ENCODE measurements at places on chromosomes 12 and 14.

DNA sequence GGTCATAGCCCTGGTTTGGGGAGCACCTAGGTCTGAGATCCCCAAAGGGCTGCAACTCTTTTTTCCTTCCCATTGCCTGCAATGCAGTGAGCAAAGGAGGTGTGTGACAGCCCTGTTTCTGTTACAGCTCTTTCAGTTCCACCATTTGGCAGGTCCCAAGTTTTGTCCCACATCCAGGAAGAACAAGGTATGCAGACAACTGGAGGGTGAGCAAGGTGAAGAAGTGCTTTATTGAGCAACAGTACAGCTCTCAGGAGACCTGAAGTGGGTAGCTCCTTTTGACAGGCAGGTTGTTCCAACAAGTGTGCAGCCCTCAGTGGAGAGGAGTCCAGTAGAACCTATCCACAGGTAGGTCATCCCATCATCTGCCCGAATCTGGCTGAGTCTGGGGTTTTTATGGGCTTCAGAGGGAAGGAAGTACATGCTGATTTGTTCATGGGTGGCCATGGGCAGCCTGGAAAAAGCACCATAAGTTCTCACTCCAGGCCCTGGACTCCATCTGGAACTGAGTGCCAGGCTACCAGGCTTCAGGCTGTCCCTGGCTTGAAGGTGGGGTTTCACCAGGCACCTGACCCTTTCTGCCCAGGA, 62.8 kb upstream of the NAV3 start:
- no peaks in the 10 kb centered on the region for H3K27me3 ChIP-seq
- no peaks in the 10 kb centered on the region for H3K36me3 ChIP-seq
- H3K4me3 ChIP-seq = no peak overlapping the region
- no peak overlapping the region for H3K27ac ChIP-seq
- no peak for DNase-seq

DNA sequence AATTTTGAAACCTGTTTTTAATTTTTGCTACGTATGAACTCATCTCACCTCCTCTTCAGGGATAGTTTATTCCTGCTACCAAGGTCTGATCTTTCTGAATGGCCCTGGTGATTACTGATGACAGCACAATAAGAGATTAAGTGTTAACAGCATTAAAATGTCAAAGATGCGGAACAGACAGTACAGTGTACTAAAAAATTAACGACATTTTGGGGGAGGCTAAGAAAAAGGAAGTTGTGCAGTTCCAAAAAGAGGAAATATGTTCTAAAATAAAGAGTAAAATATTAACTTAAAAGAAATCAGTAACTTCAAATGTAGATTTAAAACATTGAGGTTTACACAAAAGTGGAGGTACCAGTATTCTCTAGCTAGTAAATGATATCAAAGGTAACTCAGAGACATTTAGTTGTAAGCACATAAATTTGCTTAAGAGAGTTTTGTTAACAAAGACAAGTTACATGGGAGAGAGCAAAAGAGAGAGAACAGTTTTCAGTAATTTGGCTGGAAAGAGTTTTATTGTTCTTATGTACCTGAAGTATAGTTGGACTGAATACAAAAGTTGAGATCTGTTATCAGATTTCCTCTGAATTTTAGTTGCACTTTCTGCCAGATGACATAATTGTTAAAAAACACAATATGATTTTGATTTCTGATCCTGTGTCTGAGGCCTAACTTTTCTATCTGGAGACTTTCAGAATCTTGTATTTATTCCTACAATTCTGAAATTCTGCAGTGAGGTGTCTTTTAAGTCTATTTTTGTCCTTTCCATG, 4.2 kb upstream of the CLECL1 start:
- peaks cover 7% of the 10 kb centered on the region for H3K27me3 ChIP-seq
- H3K27ac ChIP-seq = no peak overlapping the region
- DNase-seq = no peak
- H3K4me3 ChIP-seq = no peak overlapping the region

DNA sequence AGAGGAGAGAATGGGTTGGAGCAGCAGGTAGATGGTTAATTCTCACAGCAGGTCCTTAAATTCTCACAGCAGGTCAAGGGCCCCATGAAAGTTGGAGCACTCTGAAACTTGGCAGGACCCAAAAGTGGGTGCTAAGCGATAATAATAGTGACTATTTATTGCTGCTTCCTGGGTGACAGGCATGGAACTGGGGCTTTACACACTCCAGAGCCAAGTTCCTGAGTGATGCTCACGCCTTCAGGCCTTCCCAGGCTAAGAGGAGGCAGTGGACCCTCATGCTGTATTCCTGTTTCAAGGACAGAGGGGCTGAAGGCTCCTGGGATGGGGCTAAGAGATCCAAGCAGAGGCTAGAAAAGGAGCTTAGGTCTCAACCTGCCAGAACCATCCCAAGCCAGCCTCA, 180.9 kb upstream of the VASH1 start:
- no peak for DNase-seq
- no peaks in the 10 kb centered on the region for H3K36me3 ChIP-seq
- no peak overlapping the region for H3K4me3 ChIP-seq
- no peak overlapping the region for H3K27ac ChIP-seq
- no peaks in the 10 kb centered on the region for H3K4me1 ChIP-seq

- H3K27me3 ChIP-seq = no peaks in the 10 kb centered on the region
- no peaks in the 10 kb centered on the region for H3K36me3 ChIP-seq
- no peak overlapping the region for H3K4me3 ChIP-seq
- no peak for DNase-seq
- H3K4me1 ChIP-seq = no peaks in the 10 kb centered on the region
- no peak overlapping the region for H3K27ac ChIP-seq
These were observed 28.5 kb downstream of the CCDC60 start for GRCh38 chr12:119363037-119363436.

DNA sequence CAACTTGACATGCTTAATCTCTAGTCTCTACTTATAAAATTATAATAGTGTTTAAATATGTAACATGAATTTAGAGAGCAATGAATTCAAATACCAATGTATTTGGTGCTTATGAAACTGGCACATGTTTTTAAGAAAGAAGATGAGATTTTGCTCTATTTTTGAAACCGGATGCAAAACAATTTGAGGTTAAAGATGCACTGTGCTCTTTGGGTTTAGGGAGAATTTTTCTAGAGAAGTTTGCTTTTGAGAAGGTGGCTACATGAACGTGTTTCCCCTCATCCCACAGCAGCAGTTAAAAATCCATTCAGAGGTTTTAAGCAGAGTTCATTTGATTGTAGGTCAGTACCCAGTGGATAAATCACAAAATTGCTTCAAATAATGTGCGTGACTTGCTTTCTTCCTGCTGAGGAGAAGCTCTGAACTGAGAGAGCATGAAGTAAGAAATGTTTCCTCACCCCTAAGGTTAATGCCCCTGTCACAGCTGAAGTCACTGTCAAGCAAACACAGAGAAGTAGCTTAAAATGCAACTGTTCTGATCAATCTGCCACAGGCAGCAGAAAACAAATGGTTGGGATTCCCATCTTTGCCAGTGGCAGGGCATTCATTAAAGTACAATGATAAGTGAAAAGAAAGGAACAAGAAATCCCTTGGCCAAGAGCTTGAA, 241.9 kb upstream of the SYT1 start:
- H3K36me3 ChIP-seq = no peaks in the 10 kb centered on the region
- H3K4me1 ChIP-seq = no peaks in the 10 kb centered on the region
- DNase-seq = no peak
- no peaks in the 10 kb centered on the region for H3K27me3 ChIP-seq

GRCh38 chr12:48512855-48513254, 12.6 kb upstream of the OR8S1 start:
- H3K4me1 ChIP-seq = no peaks in the 10 kb centered on the region
- H3K27me3 ChIP-seq = peaks cover 2% of the 10 kb centered on the region
- H3K36me3 ChIP-seq = no peaks in the 10 kb centered on the region
- H3K4me3 ChIP-seq = no peak overlapping the region

GRCh38 chr14:70114621-70115156, 74.1 kb downstream of the SLC8A3 start:
- H3K36me3 ChIP-seq = no peaks in the 10 kb centered on the region
- H3K27me3 ChIP-seq = no peaks in the 10 kb centered on the region
- H3K4me1 ChIP-seq = no peaks in the 10 kb centered on the region
- DNase-seq = no peak
- no peak overlapping the region for H3K4me3 ChIP-seq
